SJSA1 (cell line): ENCODE measurements at places on chromosomes 1 and 21. TPM values are rescaled to one million over a fixed set of nuclear protein-coding genes. Genes with fewer than 3 reads are reported as not detected.

DNA sequence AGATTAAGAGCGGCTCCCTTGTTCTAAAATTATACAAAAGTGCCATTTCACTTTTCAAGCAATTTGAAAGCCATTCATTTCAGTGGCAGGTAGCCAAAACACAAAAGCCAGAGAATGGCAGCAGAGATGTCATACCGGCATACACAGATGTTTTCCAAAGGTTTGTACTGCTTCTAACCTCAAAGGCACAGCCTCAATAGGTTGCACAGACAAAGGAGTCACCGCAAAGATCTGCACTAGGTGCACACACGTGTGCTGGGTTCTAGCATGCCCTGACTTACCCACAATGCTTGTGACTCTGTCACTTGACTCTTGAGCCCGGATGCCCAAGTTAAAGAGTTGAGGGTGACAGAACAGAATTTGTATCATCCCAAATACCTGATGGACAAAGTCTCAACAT, 448.9 kb upstream of the ADGRL2 start:
- DNase-seq: no peak

GBP5 gene
- total RNA-seq: 6.4 and 10.4 TPM in 2 replicates

- no peak for DNase-seq
Measured at GRCh38 chr21:29315131-29315749, 16.5 kb downstream of the BACH1 start.

CD34 gene
- total RNA-seq: 0.11 and 0.44 TPM in 2 replicates

DNA sequence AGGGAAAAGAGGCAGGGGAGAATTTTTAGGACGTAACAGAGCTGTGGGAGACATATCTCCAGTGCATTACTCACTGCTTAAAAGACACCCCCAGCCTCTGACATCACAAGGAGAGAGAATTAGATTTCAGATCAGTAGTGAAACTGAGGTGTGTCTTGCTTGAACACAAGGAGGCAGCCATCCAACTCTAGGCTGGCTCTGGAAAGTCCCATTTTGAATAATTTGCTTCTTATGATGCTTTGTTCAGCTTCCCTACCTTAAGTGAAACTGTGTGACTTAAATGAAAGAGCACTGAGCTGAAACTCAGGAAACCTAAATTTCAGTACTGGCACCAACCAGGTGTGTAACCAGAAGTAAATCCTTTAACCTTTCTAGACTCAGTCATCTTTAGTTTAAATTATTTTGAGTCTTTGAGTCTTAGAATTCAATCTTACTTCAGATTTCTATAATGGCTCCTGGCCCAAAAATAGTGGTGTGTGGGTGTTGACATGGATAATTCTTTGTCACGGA, 251.6 kb upstream of the SGIP1 start:
- DNase-seq: no peak

LCE3E gene
- not detected in 2 replicates for total RNA-seq

F13B gene
- not detected in 2 replicates for total RNA-seq

C1orf141 gene
- total RNA-seq: not detected in 2 replicates

WLS gene
- 18.6 and 26.7 TPM in 2 replicates for total RNA-seq

DNA sequence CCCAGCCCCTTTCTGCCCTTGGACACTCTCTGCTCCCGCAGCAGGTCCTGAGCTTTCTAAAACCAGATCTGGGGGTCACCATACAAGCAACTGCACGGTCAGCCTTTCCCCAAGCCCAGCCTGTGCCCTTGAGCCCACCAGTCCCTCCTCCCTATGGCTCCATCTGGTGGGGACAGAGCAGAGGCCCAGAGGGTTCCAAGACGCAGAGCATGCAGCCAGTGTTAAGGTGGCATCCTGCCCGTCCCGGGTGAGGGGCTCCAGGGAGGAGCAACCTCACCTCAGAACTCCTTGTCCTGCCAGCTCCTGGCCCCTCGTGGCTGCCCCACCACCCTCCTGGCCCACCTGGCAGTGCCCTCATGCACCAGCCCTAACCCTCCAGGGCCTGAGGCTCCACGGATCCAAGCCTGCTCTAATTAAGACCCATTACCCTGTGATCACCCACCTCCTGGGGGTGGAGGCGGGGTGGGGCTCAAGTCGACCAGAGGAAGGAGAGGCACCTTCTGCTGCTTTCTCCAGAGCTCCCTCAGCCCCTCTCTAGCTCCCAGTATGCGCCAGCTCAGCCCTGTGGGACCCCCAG, 8.5 kb downstream of the CHD5 start:
- DNase-seq: peak; percentile 50

DNA sequence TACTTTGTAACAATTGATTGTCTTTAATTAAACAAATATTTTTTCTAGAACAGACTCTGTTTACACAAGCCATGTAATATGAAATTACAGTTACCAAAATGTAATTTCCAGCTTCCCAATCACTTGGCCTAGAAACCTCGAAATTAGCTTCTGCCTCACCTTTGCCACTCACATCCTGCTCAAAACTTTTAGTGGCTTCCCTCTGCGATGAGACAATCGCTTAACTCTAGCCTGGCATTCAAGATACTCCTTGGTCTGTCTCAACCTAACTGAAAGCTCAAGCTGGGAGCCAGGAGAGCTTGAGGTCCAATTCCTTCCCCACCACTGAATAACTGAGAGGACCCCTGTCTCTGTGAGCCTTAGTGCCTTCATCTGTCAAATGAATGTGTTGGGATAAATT, 42.8 kb downstream of the GFI1 start:
- DNase-seq: no peak

DNA sequence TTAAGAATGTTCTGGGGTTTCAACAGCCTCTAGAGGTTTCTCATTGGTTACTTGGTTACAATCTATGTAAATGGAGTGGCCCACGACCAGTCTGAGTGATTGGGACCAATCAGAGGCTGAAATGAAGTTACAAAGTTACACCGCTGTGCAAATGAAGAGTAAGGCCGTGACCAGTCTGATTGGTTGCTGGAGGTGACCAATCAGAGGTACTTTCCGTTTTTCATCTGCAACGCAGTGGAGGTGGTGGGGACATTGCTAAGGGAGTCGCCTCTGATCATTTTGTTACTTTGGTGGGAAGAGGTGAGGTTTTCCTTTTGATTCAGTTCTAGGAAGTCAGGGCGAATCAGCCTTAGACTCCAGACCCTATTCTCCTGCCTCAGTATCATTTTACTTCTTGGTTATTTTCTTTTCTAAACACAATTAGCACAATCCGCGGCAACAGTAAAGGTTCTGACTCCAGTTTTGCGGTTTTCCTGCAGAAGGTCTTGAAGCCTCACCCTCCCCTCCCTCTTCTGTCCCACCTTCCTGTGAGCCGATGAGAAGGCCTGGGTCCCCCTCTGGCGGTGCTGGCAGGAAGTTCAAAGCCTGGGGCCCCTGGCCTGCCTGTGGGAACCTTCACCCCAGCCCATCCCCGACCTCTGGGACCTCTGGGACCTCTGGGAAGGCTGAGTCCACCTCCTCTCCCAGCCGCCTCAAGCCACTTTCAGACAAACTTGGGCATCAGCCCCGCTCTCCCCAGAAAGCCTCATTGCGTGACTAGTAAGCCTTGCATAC, 38.7 kb upstream of the TTC34 start:
- DNase-seq: no peak
